ENCODE measurements at places on chromosomes 3 and 15.

- no peak for DNase-seq
Measured at GRCh38 chr3:195207731-195208130, 63.2 kb downstream of the XXYLT1 start.

DNA sequence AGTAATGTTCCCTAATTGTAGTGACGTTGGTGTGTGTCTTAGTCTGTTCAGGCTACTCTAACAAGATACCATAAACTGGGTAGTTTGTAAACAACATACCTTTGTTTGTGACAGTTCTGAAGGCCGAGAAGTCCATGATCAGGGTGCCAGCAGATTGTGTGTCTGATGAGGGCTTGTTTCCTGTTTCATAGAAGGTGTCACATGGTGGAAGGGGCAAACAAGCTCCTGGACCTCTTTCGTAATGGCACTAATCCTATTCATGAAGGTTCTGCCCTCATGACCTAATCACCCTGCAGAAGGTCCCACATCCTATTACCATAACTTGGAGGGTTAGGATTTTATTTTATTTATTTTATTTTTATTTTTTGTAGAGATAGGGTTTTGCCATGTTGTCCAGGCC, 11.1 kb downstream of the ATXN7 start:
- no peak for DNase-seq

DNA sequence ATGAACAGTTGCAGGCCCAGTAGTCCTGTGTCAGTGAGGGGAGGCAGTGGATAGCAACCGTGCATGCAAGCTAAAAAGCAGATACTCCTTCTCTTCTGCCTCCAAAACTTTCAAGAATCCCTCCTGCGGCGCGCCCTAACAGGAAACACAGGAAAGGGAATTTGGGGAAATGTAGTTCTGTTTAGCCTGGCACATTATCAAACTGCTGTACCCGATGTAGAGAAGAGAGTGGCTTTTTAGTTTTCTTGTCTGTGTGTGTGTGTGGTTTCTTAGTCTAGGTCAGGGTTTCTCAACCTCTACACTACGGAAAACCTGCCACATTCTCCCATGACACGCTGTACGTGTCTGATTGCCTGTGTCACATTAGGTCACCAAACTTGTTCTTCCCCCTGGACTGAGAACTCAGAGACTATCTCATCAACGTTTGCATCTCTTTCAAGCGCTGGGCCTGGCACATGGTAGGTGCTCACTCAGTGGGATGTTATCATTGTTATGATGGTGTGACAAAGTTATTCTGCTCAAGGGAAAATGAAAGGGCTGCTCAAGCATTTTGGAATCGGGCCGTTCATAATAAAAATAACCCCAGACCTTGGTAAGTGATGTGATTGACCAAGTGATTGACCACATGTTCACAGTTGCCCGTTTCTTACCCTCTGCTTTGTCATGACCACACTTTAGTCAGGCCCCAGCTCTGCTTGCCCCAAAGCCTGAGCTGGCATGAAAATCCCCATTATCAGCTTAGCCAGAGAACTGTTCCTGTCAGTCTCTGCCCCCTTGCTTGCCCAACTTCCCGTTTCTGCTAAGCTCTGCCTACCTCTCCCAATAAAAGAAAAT, 33.2 kb downstream of the TM4SF4 start:
- no peak for DNase-seq

DNA sequence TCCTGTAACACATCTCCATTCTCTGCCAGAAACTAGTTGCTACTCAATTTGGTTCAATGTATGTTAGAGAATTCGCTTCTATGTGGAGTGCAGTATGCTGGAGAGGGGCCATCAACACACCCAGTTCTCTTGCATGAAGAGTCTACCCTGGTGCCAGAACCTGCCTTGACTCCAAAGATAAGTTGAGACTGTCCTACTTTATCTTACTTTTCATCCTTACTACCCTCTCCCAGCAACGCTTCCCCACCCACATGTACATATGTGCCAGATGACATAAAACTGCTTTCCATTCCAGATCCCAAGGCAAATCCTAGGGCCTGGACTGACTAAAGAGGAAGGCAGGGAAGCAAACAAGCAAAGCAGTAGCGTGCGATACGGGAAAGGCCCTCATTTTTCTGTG, 442.6 kb upstream of the THRB start:
- no peak for DNase-seq

DNA sequence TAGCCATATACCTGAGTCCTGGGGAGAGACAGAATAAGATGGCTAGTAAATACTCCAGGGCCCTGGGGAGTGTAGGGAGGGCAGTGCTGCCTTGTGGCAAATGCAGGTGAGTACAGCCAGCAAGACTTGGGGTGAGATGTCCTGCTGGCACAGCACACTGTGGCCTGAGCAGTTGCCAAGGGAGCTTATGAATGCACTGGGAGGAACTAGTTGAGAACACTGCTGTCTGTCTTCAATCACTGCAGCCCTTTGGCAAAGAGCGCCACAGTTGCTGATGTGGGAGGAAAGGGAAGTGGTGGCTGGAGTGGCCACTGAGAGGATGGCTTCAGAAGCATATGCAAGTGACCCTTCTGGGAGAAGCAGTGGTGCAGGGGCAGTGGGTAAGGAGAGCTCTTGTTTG, 264.6 kb downstream of the RORA start:
- no peak for DNase-seq

DNA sequence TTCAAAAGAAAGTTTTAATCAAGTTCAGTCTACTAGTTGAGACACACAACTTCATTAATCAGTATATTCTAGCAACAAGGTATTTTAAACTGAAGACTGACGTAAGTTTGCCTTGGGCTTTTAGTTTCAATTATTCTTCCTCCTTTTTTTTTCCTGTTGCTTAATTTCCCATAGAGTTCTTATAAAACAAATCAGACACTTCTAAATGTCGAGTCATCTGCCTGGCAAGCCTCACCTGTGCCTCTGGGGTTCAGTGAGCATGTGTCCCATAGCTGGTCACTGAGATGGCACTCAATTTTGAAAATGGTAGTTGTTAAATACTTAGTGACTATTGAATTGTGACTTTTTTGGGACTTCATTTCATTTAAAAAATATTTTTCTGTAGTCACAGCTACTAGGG, 27.4 kb downstream of the NKIRAS1 start:
- DNase-seq, result no peak

- DNase-seq, result no peak
Measured at GRCh38 chr15:66940368-66940767, 125.0 kb upstream of the SMAD3 start.

DNA sequence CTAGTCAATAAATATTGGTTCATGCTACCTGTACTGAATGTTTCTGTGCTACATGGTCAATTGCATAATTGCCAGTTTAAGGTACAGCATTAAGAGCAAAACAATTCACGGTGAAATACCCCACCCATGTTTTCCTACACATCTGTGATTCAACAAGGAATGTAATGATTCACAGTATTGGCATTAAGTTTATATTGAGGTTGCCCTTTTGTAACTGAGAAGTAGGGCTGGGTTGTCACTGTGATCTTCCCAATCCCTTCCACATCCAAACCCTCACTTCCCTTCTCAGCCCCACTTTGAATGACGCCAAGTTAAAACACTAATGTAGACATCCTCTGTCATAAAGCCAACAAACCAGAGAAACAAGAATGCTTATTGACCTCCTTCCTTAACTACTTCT, 112.0 kb upstream of the TJP1 start:
- no peak for DNase-seq

GRCh38 chr3:70982700-70983140, 600.8 kb downstream of the FOXP1 start:
- no peak for DNase-seq

GRCh38 chr3:158810823-158811724, 9.2 kb downstream of the MFSD1 start:
- DNase-seq, result no peak

- no peak for DNase-seq
Measured at GRCh38 chr3:130779031-130779430, 32.4 kb upstream of the PIK3R4 start.

Measured in activated CD8-positive, alpha-beta memory T cell treated with anti-CD3 and anti-CD28 coated beads for 1 hour (primary cell).